Choroid plexus epithelial cell (primary cell): ENCODE measurements at places on chromosomes 2 and 18.
A peak's percentile ranks its signal among the peaks of the same experiment; 100 is the strongest.

DNA sequence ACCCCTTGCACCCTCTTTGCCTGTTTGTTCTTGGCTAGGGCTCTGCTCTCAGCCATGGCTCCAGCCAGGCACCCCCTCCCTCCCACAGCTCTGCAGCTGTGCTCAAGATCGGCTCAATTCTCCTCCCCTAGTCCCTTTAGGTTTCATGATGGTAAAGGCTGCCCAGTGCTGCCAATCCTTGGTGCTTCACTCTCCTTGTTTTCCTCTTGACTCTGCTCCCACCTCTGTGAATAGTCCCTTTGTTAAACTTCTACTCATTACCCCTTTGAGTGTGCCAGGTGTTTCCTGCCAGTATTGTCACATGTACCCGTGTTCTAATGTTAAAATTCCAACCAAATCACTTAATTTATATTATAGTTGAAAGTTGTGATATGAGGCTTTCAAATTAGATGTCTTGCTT is 101.0 kb upstream of the CERS6 start:
- DNase-seq = no peak

DNA sequence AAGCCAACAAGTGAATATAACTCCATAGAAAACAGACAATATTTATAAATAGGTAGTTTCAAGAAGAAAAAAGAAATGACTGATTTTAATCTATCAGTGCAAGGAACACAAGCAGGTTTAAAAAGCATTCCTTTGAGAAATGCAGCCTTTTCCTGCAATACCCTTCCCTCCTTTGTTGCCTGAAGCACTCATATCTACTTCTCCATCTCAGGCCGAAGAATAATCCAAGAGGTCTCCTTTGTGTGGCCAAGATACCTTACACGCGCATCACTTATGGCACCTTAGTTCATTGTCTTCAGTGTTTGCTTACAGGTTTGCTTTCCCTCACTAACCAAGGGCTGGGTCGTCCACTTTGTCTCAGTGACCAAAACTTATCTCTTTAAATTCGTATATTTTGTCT is 93.0 kb downstream of the MAIP1 start:
- no peak for DNase-seq

- DNase-seq = no peak
Observed at GRCh38 chr2:11933854-11934253, 187.4 kb downstream of the LPIN1 start.

- DNase-seq = no peak
Observed at GRCh38 chr2:210092791-210093190, 78.4 kb downstream of the KANSL1L start.

DNA sequence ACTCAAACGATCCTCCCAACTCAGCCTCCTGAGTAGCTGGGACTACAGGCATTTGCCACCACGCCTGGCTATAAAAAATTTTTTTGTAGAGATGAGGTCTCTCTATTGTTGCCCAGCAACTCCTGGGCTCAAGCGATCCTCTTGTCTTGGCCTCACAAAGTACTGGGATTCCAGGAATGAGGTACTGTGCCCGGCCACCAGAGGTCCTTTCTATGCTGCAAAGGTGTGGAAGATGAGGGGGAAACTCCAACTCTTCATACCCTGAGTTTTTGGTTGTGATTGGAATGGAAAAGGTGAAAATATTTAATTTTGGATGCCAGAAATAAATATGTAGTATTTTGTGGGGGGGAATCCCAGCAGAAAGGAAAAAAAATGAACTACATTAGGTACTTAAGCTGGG is 36.0 kb downstream of the MRPL33 start:
- DNase-seq = peak; percentile 61

DNA sequence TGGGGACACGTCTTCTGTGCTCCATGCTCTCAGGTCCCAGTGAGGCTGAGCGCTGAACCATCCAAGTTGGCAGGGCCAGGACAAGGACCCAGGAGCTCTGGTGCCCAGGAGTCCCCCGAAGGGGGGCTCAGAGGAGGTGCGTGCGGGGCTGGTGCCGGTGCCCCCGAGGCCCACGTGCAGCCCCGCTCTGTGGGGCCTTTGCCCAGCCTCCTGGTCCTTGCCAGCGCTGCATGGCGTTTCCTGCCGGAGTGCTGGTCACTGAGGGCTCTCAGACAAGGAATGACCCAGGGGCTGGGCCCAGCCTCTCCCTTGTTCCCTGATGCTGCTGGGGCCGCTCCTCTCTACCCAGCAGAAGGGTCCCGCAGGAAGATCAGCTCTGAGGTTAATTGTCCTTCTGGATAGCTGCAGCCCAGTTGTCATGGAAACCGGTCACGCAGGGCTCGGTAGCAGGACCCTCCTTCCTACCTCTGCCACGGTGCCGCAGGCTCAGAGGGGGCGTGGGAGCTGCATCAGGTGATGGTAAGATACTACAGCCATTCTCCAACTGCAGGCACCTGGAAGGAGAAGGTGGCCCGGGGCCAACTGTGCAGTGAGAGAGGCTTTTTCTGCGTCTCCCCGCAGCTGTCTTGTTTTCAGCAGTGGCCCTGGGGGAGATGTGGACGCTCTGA is 64.5 kb downstream of the RRM2 start:
- no peak for DNase-seq

- no peak for DNase-seq
Observed at GRCh38 chr2:15711126-15711860, 119.6 kb downstream of the DDX1 start.

DNA sequence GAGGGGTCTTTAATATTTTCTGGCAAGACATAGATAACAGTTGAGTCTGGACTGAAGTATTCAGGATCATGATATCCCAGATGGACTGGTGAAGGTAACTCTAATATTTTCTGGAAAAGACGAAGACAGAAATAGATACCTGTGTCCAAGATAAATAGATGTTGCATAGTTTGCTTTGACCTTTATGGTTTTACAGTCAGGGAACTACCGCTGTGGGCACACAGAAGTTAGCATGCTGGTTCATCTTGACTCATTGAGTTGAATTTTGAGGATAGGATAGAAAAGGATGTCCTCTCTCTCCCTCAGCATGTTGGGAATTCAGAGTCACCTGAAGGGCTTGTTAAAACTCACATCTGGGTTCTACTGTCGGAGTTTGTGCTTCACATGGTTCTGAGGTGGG is 20.8 kb downstream of the KCNE4 start:
- DNase-seq = no peak

- no peak for DNase-seq
Observed at GRCh38 chr2:218021536-218022071, 18.8 kb upstream of the TNS1 start.

- no peak for DNase-seq
Observed at GRCh38 chr2:129918604-129919003, 60.9 kb upstream of the RAB6C start.

- DNase-seq = no peak
Observed at GRCh38 chr2:8877332-8877731, 39.9 kb upstream of the KIDINS220 start.

- DNase-seq = peak; percentile 54
Observed at GRCh38 chr2:144078106-144078505, 441.8 kb downstream of the ZEB2 start.

GRCh38 chr2:101230541-101231001 is 22.1 kb upstream of the CNOT11 start:
- peak; percentile 85 for DNase-seq

DNA sequence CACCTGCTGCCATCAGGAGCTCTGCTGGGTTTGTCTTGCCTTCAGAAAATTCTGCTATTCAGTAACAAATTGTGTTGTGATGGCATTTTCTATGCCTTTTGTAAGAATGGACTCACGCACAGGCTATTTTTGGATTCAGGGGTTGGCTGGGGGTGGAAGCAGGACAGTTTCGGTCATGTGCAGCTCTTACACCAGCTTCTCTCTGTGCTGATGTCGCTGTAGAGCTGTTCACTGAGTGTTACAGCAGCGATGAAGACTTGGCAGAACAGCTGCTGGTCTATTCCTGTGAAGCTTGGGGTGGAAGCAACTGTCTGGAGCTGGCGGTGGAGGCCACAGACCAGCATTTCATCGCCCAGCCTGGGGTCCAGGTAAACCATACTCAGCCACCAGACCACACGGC is 49.2 kb downstream of the TRPM8 start:
- DNase-seq = peak; percentile 29

DNA sequence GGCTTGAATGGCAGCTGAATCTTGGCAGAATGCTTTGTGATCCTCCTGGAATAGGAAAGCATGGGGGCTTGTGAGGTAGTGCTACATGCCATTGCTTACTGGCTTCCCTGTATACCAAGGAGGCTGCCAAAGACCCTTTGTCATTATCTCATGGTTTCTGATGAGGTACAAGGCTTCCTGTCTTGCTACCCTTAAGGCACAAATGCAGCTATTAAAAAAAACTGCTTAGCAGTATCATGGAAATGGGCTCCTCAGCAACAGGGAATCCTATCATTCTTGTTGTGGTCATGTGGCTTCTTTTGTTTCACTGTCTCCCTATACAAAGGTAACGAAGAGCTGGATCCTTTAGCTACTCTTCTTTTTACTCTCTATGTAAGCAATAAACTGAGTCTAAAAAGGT is 6.6 kb upstream of the KANSL1L start:
- DNase-seq = no peak

GRCh38 chr2:98806236-98806697 is 75.3 kb upstream of the MGAT4A start:
- peak; percentile 45 for DNase-seq

DNA sequence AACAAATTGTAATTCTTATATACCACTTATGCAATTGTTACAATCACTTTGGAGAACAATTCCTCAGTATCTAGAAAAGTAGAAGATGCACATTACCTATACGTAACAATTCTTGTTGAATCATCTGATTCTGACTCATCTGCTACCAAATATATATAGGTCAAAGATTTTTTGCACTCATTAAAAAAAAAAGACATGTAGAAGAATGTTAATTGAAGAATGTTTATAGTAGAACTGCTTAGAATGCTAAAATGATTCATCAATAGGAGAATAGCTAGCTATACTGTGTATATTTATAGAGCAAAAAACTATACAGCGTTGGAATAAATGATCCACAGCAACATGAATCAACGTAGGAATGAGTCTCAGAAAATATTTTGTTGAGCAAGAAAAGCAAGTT is 29.5 kb upstream of the STAT1 start:
- peak; percentile 26 for DNase-seq

DNA sequence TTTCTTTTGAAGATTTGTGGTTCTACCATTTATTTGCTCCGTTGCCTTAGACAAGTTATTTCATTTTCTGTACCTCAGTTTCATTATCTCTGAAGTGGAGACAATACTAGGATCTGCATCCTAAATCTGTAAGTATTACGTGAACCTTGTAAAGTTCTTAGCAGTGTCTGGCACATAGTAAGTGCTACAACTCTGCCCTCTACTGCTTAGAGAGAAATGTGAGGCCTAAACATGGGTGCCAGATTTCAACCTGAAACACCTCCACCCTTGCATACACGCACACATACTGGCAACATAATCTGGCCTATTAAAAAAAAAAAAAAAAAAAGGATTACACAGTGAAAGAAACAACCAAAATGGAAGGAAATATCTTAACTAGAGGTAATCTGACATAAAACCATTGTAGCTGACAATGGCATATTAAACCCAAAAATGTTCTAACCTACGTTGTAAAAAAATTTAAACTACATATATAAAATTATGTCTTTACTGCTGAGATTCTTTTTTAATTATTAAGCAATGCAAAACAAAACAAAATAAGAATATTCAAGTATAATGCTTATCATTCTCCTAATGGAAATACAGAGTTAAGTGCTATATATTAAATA is 132.6 kb downstream of the MAP2 start:
- DNase-seq = peak; percentile 84

- DNase-seq = peak; percentile 5
Observed at GRCh38 chr2:118310681-118311429, 222.6 kb downstream of the INSIG2 start.

GRCh38 chr2:159516241-159516758 is 100.0 kb downstream of the BAZ2B start:
- DNase-seq = peak; percentile 55

DNA sequence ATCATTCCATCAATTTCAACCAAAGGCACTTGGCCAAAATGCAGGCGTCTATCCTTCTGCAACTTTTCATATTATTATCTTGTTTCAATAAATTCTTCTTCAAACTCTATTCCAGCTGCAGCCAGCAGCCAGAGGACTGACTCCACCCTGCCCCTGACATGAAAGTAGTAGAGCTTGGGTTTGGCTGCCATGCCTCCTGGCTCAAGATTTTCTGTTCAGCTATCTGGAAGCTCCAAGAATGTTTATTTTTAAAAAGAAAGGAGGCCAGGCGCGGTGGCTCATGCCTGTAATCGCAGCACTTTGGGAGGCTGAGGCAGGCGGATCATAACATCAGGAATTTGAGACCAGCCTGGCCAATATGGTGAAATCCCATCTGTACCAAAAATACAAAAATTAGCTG is 4.9 kb downstream of the DNAH7 start:
- no peak for DNase-seq

- peak; percentile 96 for DNase-seq
Observed at GRCh38 chr2:73896362-73897239, 3.8 kb downstream of the ACTG2 start.

GRCh38 chr2:218871345-218872302 is 9.0 kb upstream of the WNT10A start:
- no peak for DNase-seq

GRCh38 chr2:36463365-36463764 is 107.8 kb downstream of the CRIM1 start:
- DNase-seq = peak; percentile 73

DNA sequence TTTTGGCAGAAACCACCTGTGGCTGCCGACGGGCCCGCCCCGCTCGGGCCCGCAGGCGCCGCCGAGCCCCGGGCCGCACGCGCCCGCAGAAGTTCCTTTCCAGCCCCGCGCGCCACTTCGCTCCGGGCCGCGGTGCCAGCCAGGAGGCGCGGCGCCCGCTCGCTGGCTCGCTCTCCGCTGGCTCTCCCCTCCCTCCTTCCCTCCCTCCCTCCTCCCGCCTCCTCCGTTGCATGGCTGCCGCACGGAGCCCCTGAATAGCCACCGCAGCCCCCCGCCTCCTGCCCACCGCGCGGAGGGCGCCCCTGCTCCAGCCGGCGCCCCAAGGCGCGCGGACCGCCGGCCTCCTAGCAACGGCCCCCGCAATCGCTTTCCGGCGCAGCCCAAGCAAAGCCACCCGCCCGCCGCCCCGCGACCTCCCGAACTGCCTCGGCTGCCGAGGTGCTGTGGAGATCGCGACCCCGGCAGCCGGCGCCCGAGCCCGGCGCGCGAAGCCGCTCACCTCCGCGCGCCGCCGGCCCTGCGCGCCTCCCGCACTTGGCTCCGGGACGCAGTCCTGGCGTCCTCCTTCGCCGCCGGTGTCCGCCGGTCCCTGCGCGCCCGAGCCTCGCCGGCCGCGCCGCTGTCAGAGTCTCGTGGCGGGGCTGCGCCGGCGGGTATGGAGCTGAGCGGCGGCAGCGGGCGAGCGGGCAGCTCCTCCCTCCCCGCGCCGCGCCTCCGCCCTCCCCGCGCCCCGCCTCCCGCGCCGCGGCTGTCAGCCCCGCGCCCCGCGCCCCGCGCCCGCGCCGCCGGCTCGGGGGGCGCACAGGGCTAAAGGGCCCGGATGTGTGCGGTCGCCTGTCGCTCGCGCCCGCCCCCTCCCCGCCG is at the start of gene ZBTB7C:
Gene ZBTB7C, minus strand, starts transcription at position 657 of the 864 bp plus-strand sequence.
- peak; percentile 9 for DNase-seq

- no peak for DNase-seq
Observed at GRCh38 chr2:134906726-134907125, 11.9 kb upstream of the CCNT2 start.

DNA sequence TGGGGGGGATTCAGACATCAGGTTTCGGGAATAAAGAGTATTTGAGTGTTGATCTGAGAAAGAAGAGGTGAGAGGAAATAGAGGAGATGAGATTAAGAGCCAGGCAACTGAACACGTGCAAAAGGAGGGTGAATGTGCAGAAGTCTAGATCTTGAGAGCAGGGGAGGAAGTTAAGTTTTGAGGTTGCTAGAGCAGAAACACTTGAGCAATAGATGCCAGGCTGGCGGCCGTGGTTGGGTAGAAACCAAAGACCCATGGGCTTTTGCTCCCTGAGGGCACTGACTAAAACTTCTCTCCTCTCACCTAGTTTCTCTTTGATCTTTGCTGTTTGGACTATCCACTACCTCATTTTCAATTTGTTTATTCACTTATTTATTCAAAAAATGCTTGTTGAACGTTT is 116.0 kb downstream of the CDC42EP3 start:
- no peak for DNase-seq
